Progenitor cell of endocrine pancreas (in vitro differentiated cells): ENCODE measurements at places on chromosomes 1 and 21. TPM values are rescaled to one million over a fixed set of nuclear protein-coding genes. Genes with fewer than 3 reads are reported as not detected.

The BTBD19 gene
- total RNA-seq: 26.7 and 27.5 TPM in 2 replicates

GRCh38 chr1:41545996-41546832, 61.7 kb upstream of the EDN2 start:
- peaks cover 11% of the 10 kb centered on the region for H3K27me3 ChIP-seq
- no peak overlapping the region for H3K27ac ChIP-seq
- no peak overlapping the region for H3K4me3 ChIP-seq
- DNase-seq: no peak
- no peaks in the 10 kb centered on the region for H3K36me3 ChIP-seq
- no peaks in the 10 kb centered on the region for H3K4me1 ChIP-seq

The LIPI gene
- total RNA-seq: not detected in 2 replicates

The SCP2 gene
- total RNA-seq: 60.8 and 67.8 TPM in 2 replicates

The TRAPPC10 gene
- 40.4 and 42.7 TPM in 2 replicates for total RNA-seq

DNA sequence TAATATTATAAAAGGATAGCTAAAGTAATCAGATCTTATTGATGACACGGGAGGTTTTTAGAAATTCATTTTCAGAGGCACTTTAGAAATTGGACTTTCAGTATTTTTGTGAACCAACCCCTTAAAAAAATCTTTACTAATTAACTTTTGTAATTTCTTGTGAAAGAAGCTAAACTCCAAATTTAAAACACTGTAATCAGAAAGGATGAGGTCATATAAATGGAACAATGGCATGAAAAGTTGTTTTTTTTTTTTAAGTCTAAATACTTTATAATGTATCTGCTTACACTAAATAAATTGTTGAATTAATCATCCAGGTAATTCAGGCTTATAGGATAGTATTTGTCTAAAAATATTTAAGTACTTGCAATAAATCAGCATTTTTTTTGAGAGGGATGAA, 9.0 kb downstream of the ZBTB18 start:
- H3K27ac ChIP-seq: no peak overlapping the region
- DNase-seq: no peak

DNA sequence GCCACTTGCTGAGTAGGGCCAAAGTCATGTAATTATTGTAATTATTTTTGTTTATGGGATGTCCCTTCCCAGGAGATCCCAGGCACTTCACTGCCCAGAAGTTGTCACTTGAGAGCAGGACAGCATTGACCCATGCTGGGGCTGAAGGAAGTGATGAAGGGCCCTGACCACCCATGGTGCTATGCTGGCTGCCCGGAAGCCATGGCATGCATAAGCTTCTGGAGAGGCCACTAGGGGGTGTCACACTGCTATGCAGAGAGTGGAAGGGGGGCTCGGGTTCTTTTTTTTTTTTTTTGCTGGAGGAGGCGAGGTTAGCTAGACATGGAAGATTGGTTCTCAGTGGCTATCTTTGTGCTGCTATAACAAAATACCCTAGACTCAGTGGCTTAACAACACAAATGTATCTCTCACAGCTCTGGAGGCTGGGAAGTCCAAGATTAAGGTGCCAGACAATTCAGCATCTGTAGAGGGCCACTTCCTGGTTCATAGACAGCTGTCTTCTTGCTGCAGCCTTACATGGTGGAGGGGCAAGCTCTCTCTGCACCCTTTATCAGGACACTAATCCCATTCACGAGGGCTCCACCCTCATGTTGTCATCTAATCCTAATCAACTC, 84.9 kb downstream of the CNIH3 start:
- H3K27ac ChIP-seq: no peak overlapping the region
- DNase-seq: no peak
- H3K36me3 ChIP-seq: no peaks in the 10 kb centered on the region
- no peak overlapping the region for H3K4me3 ChIP-seq

- H3K27ac ChIP-seq: no peak overlapping the region
- no peak for DNase-seq
- H3K36me3 ChIP-seq: no peaks in the 10 kb centered on the region
- no peak overlapping the region for H3K4me3 ChIP-seq
Observed at GRCh38 chr21:29190923-29191331, 60.5 kb downstream of the MAP3K7CL start.

The DSCAM gene
- 2.3 and 2.7 TPM in 2 replicates for total RNA-seq

DNA sequence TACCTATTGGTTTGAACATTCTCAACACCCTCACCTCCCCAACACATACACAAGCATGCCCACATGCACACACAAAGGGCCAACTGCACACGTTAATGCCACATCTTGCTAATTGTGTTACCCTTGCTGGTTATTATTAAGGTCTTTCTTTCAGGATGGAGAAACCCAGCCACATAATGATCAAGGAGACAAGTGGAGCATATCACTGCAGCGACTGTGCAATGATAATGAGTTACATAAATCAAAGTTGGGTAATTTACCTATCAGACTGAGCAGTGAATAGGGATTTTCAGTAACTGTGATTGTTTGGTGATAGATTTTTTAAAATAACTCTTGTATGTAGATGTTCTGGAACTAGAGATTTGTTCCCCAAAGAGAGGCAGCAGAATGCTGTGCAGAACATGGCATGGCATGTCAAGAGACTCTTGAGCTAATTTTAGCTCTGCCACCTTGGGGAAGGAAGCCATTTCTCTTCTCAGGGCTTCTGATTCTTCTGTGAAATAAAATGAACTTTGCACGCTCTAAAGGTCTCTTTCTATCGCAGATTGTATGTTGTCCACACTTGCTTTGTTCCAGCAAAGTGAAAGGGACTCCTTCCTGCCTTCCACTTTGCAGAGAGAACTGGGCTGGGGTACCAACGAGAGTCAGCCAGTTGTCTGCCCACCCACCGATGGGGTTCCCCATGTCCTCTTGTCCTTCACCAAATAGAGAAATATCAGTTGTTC, 126.0 kb upstream of the CAMK1G start:
- peaks cover 9% of the 10 kb centered on the region for H3K27me3 ChIP-seq
- H3K36me3 ChIP-seq: no peaks in the 10 kb centered on the region
- peaks cover 2% of the 10 kb centered on the region for H3K4me1 ChIP-seq
- no peak overlapping the region for H3K27ac ChIP-seq
- no peak overlapping the region for H3K4me3 ChIP-seq
